ENCODE measurements at places on chromosomes 5 and 9. TPM values are rescaled to one million over a fixed set of nuclear protein-coding genes. Genes with fewer than 3 reads are reported as not detected.

DNA sequence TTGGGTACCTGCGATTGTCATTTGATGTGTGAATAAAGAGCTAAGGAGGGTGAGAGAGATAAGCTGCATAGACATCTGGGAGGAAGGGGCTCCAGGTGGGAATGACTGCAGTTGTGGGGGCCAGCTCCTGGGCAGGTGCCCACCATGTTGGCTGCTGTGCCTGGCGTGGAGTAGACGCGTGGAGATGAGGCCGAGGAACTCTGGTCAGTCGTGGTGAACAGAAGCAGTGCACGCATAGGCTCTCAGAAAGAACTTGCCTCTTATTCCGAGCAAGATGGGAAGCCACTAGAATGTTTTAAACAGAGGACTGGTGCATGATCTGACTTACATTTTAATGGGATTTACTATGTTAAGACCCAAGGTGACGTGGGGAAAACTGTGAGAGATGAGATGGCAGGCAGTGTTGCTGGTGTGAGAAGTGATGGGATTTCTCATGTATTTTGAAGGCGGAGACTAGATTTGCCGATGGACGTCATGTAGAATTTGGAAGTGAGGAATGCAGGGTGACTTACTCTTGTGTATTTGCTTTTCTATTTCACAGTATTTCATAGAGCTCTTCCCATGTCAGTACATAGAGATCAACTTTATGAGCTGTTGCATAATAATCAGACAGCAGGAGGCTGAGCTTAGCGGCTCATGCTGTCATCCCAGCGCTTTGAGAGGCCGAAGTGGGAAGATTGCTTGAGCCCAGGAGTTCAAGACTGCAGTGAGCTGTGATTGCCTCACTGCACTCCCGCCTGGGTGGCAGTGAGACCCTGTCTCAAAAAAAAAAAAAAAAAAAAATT, 71.1 kb downstream of the EHMT1 start:
- DNase-seq, result no peak

The PDE6A gene
- polyA plus RNA-seq, result 0.02 TPM

DNA sequence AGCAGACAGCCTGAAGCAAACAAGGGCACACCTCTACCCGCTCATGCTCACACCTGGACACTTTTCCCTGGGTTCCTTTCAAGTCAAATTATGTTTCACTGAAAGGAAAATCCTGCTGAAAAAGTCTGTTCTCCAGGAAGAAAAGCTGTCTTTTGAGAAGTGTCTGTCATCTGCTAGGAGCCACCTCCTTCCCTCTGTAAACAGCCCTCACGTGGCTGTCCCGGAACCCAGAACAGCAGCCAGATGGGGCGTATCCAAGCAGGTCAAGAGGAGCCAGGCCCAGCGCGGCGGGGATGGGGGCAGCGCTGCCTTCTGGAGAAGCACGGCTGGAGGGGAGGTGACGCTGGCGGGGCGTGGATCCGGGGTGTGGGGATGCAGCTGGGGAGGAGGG, at the start of gene PNPLA7:
PNPLA7 (minus strand) TSS at position 172 of the 391 bp plus-strand sequence. CDS start 205 bp downstream, outside the sequence.
- DNase-seq, result peak; percentile 75

The IGFBPL1 gene
- polyA plus RNA-seq, result not detected

DNA sequence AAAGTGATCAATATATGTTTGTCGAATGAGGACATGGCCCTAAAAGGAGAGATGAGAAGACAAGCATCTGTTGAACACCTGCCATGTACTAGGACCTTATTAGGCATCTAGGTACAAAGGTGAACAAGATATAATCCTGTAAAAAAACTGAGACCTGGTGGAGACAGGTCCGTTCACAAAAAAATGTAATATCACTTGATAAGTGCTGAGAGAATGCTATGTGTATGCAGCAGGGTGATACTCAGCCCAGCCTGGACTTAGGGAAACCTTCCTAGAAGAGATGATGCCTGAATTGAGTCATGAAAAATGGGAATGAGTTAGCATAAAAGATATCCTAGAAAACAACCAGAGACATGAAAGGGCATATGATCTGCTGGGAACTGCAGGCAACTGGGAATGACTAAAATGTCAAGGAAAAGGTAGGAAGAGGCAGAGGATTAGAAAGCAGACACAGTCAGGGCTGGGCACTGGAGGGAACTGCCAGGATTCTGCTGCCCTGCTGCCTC, 108.5 kb downstream of the ADRB2 start:
- DNase-seq, result no peak

The ABO gene
- not detected for polyA plus RNA-seq

DNA sequence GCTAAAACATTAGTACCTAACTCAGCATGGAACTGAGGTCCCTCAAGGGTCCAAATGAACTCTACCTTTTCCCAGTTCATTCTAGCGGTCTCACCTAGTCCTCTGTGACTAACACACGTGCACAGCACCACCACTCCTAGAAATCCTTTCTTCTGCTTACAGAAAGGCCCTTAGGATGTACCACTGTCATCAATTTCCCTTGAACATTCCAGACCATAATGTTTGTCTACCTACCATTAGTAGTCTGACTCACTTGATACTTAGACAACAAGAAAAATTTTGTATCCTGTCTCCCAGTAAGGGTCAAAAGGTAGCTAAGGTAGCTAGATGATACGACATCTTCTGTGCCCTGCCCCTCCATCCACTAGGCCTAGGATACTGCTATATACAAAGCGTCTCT, 166.6 kb downstream of the TSSK1B start:
- DNase-seq, result no peak

The SLC6A7 gene
- polyA plus RNA-seq, result not detected

The NR5A1 gene
- polyA plus RNA-seq, result not detected

DNA sequence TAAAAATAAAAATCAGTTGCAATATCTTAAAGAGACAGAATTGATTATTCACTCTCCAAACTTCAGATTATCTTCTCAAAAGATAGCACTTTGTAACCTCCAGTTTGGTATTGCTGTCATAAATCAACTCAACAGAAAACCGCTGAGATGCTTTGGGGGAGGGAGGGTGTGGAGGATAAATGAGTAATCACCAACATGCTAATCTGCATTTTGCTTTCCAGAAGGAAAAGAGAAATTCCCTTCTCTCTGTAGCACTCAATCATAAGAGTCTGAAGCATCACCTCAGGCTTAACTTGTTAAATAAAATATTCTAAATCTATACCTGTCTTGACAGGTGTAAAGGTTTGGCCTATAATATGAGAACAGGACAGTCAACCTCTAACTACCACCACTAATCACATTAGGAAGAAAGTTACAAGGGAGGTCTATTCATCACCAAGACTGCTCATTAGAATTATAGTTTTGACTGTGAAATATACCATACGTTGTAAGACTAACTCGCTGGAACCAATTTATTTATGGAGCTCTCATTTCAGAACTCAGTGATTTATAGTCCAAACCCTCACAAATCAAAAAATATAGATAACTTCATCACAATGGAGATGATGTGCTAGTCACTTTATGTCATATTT, 89.0 kb downstream of the PIK3R1 start:
- peak; percentile 66 for DNase-seq

GRCh38 chr5:149963729-149964128, 3.2 kb downstream of the SLC26A2 start:
- no peak for DNase-seq

- DNase-seq, result peak; percentile 24
Observed at GRCh38 chr5:32443145-32443540, 1.4 kb downstream of the ZFR start.

- peak; percentile 36 for DNase-seq
Observed at GRCh38 chr5:73254642-73255041, 81.6 kb downstream of the TMEM174 start.

DNA sequence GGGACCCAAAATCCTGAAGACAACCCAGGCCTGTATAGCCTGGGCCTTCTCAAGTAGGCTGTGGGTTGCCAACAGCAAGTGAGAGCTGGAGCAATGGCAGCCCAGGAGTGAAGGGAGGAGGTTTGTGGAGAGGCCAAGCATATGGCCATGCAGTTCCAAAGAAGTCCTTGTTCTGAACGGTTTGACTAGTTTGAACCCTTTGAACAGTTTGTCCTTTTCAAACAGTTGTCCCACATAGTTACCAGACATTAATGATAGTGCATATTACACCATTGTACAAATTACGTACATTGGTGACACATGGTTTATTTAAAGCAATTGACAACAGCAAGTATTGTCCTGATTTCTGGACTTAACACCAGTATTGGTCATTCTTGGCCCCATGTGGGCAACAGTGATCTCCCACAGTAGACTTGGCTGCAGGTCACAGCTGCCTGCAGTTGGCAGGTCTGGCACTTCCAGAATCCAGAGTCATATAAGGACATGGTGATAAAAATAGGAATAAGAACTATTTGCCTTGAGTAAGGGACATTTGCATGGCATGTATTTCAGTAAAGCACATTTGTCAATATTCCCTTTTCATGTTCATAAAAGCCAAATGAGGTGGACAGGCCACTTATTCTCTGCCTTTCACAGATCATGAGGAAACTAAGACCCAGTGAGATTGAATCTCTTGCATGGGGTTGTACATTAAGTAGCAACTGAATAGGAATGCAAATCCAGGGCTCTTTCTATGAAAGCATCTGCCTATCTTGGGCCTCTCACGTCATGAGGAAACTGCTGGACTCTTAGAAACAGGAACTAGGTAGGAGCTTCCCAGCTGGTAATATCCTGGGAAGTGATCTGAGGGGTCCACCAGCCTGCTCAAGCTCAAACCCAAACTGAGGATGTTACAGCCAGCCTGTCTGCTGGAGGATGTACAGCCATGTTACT, 30.3 kb downstream of the SLC25A48 start:
- DNase-seq, result no peak

The PNPLA7 gene
- 0.23 TPM for polyA plus RNA-seq

GRCh38 chr9:126708178-126708577, 94.5 kb downstream of the LMX1B start:
- no peak for DNase-seq

DNA sequence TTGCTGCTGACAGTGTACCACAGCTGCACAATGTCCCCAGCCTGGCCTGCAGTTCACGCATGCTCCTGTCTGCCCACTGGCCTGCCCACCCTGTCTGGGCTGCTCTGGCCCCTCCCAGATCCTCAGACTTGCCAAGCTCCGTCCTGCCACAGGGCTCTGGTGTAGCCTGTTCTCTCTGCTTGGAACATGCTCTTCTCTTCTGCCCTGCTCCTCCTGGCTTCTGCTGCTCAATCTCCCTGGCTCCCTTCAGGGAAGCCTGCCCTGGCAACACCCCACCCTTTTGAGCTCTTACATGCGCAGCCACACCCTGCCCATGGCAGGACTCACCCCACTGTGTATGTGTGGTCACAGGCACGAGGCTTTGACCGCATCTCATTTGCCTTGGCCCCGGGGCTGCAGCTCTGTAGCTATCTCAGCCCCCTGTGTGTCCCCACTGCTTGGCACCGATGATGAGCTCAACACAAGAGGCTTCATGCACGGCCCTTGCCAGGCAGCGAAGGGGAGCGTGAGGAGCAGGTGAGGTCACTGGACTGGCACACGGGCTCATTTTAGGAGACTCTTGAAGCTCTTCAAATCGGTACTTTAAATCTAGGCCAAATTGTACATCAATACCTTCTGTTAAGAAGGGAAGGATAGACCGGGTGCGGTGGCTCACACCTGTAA, 20.4 kb upstream of the BRD3 start:
- no peak for DNase-seq
